ENCODE measurements at places on chromosomes 4 and X. TPM values are rescaled to one million over a fixed set of nuclear protein-coding genes. Genes with fewer than 3 reads are reported as not detected.

GUCY1A1 gene
- 0.03 TPM for polyA plus RNA-seq

RRH gene
- polyA plus RNA-seq, result 0.05 TPM

FGF16 gene
- polyA plus RNA-seq, result not detected

VSIG1 gene
- polyA plus RNA-seq, result not detected

SULT1B1 gene
- polyA plus RNA-seq, result 22.4 TPM

SRPX gene
- polyA plus RNA-seq, result 124 TPM

KDM6A gene
- 7.4 TPM for polyA plus RNA-seq

NAP1L3 gene
- 2.0 TPM for polyA plus RNA-seq

PNMA6A gene
- polyA plus RNA-seq, result 0.71 TPM

ADRA2C gene
- 0.36 TPM for polyA plus RNA-seq

Data from SK-N-SH (cell line).